ENCODE measurements at places on chromosomes 7 and 10. TPM values are rescaled to one million over a fixed set of nuclear protein-coding genes. Genes with fewer than 3 reads are reported as not detected.

- no peaks in the 10 kb centered on the region for H3K36me3 ChIP-seq
- no peak overlapping the region for H3K4me3 ChIP-seq
- no peaks in the 10 kb centered on the region for H3K4me1 ChIP-seq
- H3K27ac ChIP-seq = no peak overlapping the region
These were observed 570.9 kb upstream of the FOXK1 start for GRCh38 chr7:4111166-4111565.

DNA sequence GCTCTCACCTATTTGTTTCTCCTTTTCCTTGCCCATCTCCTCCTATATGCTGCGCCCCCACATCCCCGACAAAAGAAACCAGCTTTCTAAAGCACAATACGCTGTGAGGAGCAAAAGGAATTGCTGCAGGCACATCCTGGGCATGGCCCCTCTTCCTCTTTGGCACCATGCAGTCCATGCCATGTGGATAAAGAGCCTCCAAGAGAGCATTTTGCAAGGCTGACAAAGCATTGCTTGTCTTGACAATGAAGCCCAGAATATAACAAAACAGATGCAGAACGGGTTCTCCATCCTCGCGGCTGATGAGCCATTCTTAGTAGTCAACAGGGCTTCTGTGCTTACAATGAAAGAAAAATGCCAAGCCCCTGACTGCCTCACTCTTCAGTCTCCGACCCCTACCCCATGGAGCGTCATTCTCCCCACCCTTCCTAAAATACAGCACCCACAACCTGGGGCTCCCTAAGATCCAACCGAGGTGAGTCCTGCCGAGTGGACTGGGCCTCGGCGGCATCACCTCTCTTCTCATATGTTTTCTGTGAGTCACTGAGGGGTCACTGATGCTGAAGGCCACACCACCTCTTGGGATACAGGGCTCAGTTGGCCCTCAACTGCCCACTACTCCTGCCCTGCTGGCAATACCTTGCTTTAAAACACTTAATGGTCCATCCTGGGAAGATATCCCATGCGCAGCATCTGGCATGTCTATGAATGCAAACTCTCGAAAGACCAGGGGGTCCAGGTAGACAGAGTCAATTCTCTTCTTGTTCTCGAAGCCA is 47.5 kb downstream of the GSDME start:
- no peak for DNase-seq
- no peak overlapping the region for H3K27ac ChIP-seq
- H3K4me3 ChIP-seq = no peak overlapping the region

GRCh38 chr7:95601316-95601715 is 5.0 kb upstream of the PDK4 start:
- H3K4me1 ChIP-seq = peaks cover 11% of the 10 kb centered on the region
- H3K27me3 ChIP-seq = no peaks in the 10 kb centered on the region
- no peak overlapping the region for H3K27ac ChIP-seq
- no peak overlapping the region for H3K4me3 ChIP-seq

GRCh38 chr7:146175716-146176115 is 59.1 kb downstream of the CNTNAP2 start:
- no peaks in the 10 kb centered on the region for H3K36me3 ChIP-seq
- H3K4me1 ChIP-seq = no peaks in the 10 kb centered on the region
- no peak overlapping the region for H3K4me3 ChIP-seq
- no peak for DNase-seq
- no peaks in the 10 kb centered on the region for H3K27me3 ChIP-seq

DNA sequence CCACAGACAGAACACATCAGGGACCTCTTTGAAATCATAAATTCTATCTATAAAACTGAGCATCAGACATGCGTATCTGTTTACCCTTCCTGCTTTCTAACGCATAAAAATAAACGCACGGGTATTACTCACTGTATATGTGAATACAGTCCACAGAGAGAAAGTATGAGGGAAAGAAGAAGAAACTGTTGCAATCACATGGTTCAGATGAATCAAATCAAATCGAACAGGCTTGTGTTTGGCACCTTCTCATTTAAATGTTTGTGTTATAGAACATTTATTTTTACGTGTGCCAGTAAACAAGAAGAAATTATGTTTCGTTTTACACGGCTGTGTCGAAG is 322.0 kb downstream of the FRMD4A start:
- H3K27me3 ChIP-seq = peaks cover 5% of the 10 kb centered on the region
- H3K4me1 ChIP-seq = peaks cover 14% of the 10 kb centered on the region
- H3K27ac ChIP-seq = no peak overlapping the region
- H3K36me3 ChIP-seq = no peaks in the 10 kb centered on the region
- no peak for DNase-seq

DNA sequence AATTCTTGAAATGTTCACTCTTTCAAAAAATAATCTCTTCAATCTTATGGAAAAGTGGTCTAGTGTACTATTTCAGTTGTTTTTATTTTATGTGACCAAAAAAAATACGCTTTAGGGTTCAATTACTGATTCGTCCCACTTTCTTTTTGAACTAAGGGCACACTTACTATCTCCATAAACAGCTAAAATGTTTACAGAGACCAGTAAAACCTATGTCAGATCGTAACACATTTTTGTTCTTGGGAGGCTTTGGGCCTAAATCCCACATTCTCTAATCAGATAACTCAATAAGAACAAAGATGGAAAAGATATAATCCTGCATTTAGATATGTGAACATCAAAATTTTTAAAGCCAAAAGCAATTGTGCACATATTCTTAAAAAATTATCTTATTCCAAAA is 29.8 kb upstream of the EPC1 start:
- no peak for DNase-seq
- no peaks in the 10 kb centered on the region for H3K27me3 ChIP-seq
- H3K36me3 ChIP-seq = no peaks in the 10 kb centered on the region
- no peak overlapping the region for H3K27ac ChIP-seq

- no peak overlapping the region for H3K27ac ChIP-seq
- H3K4me1 ChIP-seq = no peaks in the 10 kb centered on the region
- H3K4me3 ChIP-seq = no peak overlapping the region
- no peaks in the 10 kb centered on the region for H3K36me3 ChIP-seq
- DNase-seq = no peak
These were observed 49.9 kb downstream of the C10orf67 start for GRCh38 chr10:23294638-23295247.

AFAP1L2 gene
- total RNA-seq = 1.3 TPM

NXPH1 gene
- not detected for total RNA-seq

GRCh38 chr10:17891435-17891834 is 60.3 kb upstream of the SLC39A12 start:
- no peaks in the 10 kb centered on the region for H3K36me3 ChIP-seq
- H3K4me1 ChIP-seq = no peaks in the 10 kb centered on the region
- H3K4me3 ChIP-seq = no peak overlapping the region

DNA sequence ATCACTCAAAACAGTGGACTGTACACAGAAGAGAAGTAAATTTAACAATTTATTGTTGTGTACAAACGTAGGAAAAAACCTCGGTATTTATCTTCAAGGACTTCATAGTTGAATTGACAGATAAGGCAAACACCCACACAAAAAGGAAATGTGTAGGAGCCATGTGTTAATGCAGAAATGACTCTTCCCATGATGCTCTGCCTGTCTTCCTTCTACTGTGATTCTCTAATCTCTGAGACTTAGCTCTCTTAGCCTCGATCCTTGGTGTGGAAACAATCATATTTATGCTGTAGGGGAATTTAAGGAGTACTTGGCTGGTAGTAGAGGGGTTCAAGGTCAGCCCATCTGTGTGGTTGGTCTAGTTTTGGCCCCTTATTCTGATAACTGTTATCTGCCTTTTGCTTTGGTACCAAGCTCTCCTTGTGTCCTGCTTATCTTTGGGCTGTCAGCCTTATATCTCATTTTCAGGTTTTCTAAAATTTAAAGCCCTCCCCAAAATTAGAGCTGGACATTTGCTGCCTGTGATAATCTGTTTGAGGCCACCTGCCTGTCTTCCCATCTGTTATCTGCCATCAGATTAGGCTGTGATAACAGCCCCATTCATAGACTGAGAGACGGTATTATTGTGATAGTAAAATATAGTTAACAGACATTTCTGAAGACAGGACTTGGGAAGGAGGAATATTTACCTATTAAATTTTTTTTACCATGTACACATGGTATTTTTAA is 81.7 kb downstream of the GPR85 start:
- H3K4me3 ChIP-seq = no peak overlapping the region
- no peaks in the 10 kb centered on the region for H3K27me3 ChIP-seq
- H3K27ac ChIP-seq = no peak overlapping the region
- no peaks in the 10 kb centered on the region for H3K36me3 ChIP-seq
- no peaks in the 10 kb centered on the region for H3K4me1 ChIP-seq

DNA sequence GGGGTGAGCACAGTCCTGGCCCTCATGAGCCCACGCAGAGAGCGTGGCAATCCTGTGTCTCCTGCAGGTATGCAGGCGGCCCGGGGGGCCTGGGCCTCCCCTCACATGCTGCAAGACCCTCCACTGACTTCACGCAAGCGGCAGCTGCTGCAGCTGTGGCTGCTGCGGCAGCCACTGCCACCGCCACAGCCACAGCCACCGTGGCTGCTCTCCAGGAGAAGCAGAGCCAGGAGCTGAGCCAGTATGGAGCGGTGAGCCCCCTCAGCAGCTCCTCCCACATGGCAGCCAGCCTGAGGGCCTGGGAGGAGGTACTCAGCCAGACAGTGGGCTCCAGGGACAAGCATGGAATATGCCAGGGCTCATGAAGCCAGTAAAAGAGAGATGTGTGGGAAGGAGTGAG is 8.7 kb downstream of the ZMIZ2 start:
- H3K4me3 ChIP-seq = no peak overlapping the region
- DNase-seq = no peak
- peaks cover 27% of the 10 kb centered on the region for H3K4me1 ChIP-seq

ELMO1 gene
- 147 TPM for total RNA-seq

DNA sequence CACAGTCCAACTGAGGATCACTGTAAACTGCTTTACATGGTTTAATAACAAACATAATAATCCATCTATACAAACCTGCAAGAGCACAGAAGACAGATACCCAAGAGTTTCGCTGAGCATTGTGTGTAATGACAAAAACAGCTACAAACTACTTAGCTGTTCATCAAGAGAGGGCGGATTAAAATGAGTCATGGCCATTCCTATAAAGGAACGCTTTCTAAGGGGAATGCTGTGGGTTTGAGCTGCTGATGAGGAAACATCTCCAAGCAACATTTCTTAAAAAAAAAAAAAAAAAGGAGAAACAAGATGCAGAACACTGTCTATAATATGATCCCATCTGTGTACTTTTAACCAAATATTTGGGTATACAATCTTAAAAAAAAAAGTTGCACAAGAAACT is 33.8 kb downstream of the VOPP1 start:
- H3K4me1 ChIP-seq = peaks cover 46% of the 10 kb centered on the region
- no peak overlapping the region for H3K4me3 ChIP-seq
- no peaks in the 10 kb centered on the region for H3K27me3 ChIP-seq
- no peaks in the 10 kb centered on the region for H3K36me3 ChIP-seq

- H3K27me3 ChIP-seq = no peaks in the 10 kb centered on the region
- H3K4me3 ChIP-seq = no peak overlapping the region
- no peaks in the 10 kb centered on the region for H3K36me3 ChIP-seq
- no peaks in the 10 kb centered on the region for H3K4me1 ChIP-seq
- H3K27ac ChIP-seq = no peak overlapping the region
- DNase-seq = no peak
These were observed 221.3 kb upstream of the SMIM30 start for GRCh38 chr7:113339661-113340060.

NANOS1 gene
- 0.09 TPM for total RNA-seq
